ENCODE measurements at places on chromosomes 7 and 10.

GRCh38 chr7:13279854-13280435, 592.5 kb downstream of the ARL4A start:
- no peak for DNase-seq

DNA sequence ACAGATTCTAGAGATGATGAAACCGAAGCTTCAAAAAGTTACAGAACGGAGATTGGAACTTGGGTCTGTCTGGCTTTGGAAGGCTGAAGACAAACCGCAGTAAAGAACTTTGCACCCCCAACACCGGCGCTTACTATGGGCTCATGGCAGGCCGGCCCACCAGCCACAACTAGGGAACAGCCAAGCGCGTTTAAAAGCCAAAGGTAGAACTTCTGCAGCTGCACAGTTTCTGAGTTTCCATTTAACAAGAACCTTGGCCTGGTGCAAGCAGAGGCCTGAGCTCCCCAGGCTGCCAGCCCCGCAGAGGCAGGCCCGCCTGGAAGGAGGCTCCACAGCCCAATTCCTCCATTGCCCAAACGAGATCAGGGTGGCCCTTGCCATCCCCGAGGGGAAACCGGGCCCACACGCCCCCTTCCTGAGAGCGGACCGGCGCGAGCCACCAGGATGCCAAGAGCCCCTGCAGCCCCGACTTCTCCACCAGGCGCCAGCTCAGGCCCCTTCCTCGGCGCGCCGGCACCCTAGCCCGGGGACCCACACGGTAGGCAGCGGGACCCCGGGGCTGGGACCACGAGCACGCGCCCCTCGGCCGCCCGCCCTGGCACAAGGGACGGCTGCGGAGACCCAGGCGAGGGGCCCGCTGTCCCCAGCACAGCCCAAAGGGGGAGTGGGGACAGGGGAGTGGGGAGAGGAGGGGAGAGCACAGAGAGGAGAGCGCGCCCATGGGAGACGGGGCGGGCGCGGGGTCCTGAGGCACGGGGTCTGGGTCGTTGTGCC, 566 bp downstream of the MAD1L1 start:
- no peak for DNase-seq

GRCh38 chr7:155213955-155214740, 83.5 kb upstream of the INSIG1 start:
- DNase-seq = no peak

- DNase-seq = no peak
Observed at GRCh38 chr7:104123786-104124185, 84.0 kb downstream of the ORC5 start.

DNA sequence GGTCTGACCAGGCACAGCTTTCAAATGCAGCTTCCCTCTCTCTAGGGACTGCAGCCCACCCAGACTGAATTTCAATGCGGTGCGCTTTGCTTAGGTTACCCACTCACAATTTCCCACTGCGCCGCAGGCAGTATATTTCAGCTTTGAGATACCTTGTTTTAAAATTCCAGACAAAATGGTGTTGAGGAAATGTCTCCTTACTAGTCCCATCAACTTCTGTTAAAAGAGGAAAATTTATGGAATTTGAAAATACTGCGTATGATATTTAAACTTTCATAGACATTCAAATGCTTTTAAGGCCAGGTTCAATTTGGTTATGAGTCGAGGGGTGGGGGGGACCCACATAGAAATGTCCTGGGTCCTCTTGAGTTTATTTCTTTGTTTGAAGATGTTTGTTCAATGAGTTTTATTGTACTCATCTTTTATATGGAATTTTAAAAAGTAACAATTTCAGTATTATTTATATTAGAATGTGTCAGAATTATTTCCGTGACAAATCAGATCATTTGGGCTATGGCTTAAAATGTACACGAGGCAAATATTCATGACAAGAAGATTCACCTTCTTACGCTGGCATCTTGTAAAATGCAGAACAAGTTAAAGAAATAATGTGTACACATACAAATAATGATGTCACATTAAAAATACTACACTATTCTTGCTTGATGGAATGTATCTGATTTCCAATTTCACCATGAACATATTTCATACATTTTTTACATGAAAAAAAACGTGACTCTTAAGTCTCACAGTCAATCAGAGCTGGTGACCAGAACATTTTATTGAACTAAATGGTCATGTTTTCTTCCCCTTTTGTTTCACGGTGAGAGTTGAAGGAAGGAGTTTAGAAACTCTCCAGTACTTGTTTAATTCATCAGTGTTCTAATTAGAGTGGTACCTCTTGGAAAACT, 1.3 kb downstream of the IKZF1 start:
- DNase-seq = no peak

- DNase-seq = no peak
Observed at GRCh38 chr10:71622154-71622526, 97.4 kb downstream of the C10orf105 start.

DNA sequence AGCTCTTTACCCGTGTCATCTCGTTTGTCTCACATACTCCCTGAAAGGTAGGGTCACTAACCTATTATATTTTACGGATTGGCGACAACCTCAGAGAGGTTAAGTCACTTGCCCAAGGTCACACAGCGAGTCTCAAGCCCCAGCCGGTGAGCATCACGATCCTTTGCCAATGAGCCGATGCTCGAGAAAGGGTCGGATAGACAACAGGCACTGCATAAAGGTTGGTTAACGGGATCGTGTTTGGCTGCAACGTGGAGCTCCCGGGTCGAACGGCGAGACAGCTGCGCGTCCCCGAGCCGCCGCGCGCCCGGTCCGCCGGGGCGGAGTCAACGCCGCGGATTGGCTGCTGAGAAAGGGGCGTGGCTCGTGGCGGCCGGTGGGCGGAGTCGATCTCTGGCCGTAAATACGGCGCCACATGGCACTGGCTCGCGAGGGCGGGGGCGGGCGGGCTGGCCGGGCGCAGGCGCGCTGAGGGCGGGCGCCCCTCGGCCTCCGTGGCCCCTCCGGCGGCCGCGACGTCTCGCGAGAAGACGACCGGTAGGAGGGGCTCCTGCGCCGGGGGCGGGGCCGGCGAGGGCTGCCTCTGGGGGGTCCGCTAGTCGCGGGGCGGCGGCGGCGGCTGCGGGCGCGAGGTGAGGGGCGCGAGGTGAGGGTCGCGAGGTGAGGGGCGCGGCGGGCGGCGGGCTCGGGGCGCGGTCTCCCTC, at the start of gene CHST12:
Gene CHST12 (plus strand): TSS at position 598 of the 704 bp plus-strand sequence. CDS start 29,029 bp downstream, outside the sequence.
- DNase-seq = peak; percentile 90

DNA sequence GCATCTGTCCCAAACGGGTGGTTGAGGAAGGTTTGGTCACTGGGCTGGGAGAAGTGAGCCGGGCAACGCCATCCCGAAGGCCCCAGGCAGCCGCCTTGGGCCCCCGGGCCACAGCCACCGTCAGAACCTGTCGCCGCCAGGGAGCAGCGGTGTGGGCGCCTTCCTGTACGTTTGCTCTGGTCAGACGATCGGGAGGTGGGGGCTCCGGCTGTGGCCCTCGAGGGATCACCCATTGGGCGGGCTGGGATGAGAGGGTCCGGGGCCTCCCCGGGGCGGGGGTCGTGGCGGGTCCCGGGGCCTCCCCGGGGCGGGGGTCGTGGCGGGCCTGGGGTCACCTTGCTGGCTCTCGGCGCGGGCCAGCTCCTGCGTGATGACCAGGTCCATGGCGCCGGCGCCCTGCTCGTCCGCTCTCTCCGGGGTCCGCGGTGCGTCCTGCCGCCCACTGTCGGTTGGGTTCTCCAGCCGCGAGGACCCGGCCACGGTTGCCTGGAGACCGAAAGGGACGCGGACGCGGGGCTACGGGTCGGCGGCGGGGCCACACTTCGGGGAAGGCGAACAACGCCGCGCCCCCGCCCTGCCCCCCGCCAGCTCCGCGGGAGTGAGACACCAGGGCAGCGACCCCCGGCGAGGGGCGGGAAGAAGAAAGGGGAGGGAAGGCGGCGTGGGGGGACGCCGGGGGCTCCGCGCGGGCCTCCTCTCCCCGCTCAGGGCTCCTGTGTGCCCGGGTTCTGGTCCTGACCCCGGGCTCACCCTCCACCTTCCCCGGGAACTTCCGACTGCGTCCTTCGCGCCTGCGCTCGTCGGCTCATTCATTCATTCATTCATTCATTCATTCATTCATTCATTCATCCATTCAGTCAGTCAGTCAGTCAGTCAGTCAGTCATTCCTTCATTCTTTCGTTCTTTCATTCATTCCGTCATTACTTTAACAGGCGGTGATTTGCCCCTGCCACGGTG, at the start of gene CFAP46:
Gene CFAP46 (minus strand): TSS at position 470 of the 957 bp plus-strand sequence. CDS start 86 bp downstream, at position 384.
- no peak for DNase-seq
